ENCODE measurements at places on chromosomes 13 and 19.

GRCh38 chr19:906480-906879, 6.5 kb downstream of the R3HDM4 start:
- DNase-seq, result no peak

DNA sequence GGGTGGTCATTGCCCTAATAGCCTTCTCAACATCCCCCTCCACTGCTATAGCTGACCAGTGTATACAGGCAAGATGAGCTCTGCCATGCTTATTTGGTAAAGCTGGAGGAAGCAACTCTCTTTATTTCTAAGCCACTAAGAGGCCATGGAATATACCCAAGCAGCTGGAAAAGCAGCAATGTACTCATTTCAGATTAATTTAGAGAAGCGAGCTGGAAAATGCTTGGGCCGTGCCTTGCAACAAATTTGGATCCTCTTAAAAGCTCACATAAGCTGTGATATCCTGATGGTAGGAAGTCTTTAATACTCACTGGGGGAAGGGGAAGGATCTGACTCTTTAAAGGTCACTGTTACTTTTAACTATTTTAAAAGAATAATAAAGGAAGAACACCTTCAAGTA, 77.8 kb downstream of the TEX26 start:
- DNase-seq, result no peak

GRCh38 chr13:39040206-39040605, 1.9 kb downstream of the NHLRC3 start:
- DNase-seq, result no peak

DNA sequence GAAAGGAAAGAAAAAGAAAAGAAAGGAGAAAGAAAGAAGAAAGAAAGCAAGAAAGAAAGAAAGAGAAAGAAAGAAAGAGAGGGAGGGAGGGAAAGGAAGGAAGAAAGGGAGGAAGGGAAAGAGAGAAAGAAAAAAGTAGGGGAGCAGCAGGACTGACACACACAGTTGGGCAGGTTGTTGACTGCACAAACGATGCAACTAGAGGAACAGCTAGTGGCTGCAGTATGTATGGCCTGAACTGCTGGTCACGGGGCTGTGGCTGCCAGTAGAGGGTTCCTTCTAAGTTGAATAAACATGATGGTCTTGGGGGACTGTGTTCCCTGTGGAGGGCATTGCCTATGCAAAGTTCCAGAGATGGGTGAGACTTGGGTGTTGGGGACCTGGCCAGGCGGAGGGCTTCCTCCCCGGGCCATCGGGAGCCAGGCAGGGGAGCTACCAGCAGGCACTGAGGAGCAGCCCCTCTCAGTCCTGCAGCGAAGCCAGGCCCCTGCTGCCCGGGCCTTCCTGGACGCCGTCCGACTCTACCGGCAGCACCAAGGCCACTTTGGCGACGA, 16.7 kb upstream of the COLGALT1 start:
- DNase-seq, result no peak

GRCh38 chr13:35856721-35857364, 274.3 kb downstream of the DCLK1 start:
- DNase-seq, result no peak

DNA sequence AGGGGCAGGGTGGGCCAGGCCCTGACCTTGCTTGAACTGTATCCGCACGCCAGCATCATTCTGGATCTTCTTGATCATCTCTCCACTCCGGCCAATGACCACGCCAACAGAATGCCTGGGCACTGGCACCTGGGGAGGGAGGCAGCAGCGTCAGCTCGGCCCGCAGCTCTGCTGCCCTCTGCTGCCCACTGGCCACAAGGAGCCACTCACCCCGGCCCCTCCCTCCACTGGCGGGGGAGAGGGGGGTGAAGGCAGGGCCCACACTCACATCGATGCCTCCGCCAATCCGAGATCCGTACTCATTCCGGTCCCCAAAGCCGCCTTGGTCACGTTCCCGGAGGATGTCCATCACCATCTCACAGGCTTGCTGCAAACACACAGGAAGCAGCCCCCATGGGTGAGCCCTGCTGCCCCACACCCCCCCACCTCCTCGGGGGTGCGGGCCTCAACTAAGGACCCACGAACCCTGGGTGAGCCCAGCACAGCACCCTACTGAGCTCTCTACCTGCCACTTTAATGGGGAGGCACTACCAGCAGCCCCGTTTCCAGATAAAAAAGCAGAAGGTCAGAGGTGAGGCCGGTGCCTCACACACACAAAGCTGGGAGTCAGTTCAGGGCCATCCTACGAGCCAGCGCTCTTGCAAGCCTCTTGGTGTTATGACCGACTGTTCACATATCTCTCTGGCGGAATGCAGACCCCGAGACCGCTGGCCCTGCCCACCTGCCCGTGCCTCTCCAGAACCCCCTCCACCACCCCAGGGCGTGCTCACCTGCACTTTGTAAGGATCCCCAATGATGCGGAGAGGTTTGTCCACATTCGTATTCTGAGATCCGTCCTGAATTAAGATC, 6.7 kb downstream of the KHSRP start:
- DNase-seq, result peak; percentile 35

DNA sequence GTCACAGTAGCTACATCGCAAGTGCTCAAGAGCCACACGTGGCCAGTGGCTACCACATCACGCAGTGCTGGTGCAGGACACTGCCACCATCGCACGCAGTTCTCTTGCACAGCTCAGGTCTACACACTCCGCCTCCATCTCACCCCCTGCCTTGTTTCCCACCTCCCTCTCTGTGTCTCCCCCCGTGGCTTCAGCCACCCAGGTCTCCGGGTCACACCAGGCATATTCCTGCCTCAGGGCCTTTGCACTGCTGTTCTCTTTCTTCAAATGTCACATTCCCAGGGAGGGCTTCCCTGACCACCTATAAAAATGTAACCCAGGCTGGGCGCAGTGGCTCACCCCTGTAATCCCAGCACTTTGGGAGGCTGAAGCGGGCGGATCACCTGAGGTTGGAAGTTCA, 10.6 kb downstream of the CCDC8 start:
- DNase-seq, result no peak

DNA sequence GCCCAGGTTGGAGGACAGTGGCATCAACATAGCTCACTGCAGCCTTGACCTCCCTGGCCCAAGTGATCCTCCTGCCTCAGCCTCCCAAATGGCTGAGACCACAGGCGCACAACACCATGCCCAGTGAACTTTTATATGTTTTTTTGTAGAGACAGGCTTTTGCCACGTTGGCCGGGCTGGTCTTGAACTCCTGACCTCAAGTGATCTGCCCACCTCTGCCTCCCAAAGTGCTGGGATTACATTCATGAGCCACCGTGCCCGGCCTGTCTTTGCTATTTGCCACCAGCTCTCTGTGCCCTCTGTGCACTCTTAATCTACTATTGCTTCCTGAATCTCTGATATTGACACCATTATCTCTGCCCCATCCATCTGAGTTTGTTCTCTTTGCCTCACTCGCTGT, 34.3 kb upstream of the LRRC4B start:
- DNase-seq, result no peak

DNA sequence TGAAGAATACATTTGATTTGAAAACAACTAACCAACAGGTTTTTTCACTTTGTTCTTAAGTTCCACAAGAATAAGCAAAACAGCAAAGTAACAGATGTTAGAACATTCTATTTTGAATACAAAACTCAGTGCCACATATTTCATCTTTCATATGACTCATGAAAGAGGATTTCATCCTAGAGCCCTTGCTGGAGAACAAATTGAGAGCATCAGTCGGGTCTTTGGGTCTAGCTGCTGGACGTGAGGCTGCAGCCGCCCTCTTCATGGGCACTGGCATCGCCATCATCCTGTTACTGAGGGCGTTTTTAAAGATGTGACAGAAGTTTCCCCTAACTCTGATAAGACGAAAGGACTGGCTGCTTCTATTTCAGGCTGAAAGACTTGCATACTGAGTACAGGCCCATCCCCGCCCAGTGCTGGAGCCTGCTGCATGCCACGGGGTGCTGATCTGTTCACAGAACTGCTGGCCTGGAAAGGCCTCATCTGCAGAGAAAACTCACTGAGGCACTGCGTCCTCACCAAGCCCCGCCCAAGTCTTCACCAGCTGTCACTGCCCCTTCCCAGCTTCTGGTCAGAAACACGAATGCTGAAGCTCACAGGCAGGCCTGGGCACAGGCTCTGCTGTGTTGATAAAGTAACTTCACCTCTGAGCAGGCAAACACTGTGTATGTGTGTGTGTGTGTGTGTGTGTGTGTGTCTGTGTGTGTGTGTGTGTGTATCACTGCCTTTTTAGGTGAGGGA, 101.4 kb downstream of the TUBGCP3 start:
- DNase-seq, result no peak

Data from ACHN (cell line).